Stimulated activated CD4-positive, alpha-beta T cell treated with anti-CD3 and anti-CD28 coated beads, Interleukin-15, amount 100 ng/mL, for 24 hours (primary cell): ENCODE measurements at places on chromosomes 5 and 9.

DNA sequence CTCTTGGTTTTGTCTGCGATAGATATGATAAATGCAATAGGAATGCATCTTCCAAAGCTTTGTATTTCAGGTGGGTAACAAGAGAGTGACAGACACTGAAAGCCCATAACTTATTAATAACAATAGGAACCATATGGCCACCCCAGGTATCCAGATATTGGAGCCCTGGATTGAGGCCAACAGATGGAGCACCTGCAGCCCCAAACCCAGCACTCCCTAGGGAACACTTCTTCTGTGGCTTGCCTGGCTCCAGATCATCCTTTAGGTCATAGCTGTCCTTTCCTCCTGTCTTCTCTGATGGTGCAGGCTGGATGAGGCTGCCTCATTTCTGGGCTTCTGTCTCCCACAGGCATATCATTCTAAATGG lies 5.0 kb upstream of the IL3 start:
- no peak for DNase-seq

DNA sequence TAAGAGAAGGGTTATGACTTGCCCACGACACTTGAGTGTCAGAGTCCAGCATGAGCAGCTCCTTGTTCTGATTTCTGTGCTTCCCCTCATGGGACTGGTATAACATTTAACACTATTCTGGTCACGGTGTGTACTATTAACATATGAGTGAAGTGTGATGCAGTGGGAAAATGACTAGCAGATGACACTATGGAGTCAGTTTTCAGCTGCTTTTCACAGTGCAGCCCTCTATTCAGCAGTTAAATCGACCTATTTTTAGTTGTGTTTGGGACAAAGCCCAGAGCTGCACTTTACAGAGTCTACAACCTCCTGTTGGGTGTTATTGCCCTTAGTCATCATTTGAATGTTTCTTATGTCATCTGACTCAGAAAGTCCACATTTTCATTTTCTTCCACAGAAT lies 59.1 kb downstream of the CHSY3 start:
- DNase-seq: no peak

- DNase-seq: no peak
Measured at GRCh38 chr9:118419676-118420075, 715.5 kb downstream of the TLR4 start.

DNA sequence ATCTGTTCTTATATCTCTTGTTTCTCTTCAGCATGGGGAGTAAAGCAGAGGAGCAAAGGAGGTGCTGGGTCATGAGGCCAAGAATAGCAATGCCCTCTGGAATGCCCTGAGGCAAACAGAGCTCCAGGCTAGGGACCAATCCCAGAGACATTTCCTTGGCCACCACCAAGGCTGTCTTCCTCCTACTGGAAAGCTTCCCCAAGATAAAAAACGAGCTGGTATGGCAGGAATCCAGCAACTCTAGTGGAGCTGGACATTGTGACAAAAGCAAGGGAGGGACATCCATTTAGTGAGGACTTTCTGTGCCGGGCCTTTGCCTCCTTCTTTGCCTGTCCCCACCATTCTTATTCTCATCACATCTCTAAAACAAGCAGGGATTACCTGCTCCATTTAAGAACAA lies 161.6 kb downstream of the ASTN2 start:
- no peak for DNase-seq

DNA sequence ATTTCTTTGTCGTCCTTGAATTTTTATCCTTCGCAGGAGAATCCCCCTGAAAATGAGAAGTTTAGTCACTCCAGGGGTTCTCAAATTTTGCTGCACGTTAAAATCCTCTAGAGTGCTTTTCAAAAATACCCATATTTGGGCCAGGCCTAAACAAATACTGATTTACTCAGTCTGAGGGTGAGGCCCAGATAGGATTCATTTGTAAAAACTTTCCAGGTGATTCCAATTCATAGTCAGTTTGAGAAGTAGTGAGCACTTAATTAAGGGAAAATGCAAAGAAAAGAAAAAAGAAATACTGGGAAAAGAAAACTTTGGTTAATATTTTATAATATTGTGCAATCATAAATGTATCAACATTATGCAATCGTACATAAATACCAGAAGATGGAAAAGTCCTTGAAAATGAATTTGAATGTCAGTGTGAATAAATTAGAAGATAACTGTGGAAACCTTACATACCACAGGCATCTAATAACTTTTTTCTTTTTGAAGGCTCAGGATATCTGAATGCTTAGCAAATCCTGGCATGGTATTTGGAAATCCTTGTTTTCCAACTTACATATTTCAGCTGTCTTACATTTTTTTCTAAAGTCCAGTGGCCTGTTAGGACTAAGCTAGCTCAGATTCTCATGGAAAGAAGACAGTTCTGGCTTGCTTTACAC lies 116.5 kb upstream of the DAPK1 start:
- no peak for DNase-seq
